ENCODE measurements at places on chromosomes 1 and 21.

DNA sequence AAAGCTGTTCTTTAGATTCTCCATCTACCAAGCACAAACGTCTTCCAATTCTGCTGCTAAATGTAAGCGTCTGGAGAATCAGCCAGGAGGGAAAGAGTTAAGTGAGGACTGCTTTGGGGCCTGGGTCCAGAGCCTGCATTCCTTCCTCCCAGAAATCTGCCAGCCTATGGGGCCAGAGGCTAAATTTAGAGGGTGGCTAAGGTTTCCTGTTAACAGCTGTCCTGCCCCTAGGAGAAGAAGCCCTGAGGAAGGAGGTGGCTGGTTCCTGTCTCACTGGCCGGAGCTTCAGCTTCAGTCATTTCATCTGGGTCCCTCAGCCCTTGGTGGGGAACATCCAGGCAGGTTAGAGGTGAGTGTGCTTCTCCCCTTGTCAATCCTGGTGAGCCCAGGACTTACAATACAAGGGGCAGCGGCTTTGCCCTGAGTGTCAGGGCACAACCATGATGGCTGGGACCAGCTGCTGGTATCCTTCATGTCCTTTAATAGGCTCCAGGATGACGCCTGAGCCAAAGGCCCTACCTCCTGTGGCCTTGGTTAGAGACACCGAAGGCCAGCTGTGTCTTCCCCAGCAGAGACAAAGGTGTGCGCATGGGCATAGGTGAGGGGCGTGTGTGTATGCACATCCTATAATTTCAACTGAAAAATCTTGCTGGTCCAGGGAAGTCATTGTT, at the start of gene STYXL2:
Gene STYXL2, plus strand, starts transcription at position 230 of the 671 bp plus-strand sequence. CDS start 775 bp downstream, outside the sequence.
- DNase-seq, result no peak

DNA sequence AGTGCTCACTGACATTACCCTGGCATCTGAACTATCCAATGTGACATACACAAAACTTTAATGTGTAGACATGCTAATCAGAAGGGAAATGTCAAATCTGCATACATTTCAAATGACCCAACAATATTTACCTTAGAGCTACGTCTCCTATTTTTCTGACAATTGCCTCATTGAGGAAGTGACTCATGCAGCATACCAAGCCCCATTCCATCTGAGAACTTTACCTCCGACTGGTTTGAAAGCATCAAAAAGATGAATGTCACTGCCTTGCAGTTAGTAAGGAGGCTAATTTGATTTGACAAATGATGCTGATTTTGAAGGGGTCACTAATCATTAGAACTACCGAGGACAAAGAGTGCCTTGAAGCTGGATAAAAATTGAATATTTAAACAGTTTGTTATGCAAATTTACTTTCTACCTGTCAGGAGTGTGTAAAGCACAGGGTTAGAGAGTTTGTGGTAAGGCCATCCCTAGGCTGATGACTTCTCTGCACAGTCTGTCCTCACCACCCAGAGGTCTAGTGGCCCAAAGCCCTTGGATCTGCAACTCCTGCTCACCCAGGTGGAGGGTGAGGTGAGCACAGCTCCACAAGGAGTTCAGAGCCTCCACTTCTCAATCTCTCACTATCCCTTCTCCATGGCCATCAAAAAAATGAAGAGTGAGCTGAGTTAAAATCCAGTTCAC, 500.3 kb upstream of the C1orf87 start:
- DNase-seq, result no peak

- DNase-seq, result no peak
Measured at GRCh38 chr1:39720094-39720999, 18.3 kb upstream of the PPIE start.

DNA sequence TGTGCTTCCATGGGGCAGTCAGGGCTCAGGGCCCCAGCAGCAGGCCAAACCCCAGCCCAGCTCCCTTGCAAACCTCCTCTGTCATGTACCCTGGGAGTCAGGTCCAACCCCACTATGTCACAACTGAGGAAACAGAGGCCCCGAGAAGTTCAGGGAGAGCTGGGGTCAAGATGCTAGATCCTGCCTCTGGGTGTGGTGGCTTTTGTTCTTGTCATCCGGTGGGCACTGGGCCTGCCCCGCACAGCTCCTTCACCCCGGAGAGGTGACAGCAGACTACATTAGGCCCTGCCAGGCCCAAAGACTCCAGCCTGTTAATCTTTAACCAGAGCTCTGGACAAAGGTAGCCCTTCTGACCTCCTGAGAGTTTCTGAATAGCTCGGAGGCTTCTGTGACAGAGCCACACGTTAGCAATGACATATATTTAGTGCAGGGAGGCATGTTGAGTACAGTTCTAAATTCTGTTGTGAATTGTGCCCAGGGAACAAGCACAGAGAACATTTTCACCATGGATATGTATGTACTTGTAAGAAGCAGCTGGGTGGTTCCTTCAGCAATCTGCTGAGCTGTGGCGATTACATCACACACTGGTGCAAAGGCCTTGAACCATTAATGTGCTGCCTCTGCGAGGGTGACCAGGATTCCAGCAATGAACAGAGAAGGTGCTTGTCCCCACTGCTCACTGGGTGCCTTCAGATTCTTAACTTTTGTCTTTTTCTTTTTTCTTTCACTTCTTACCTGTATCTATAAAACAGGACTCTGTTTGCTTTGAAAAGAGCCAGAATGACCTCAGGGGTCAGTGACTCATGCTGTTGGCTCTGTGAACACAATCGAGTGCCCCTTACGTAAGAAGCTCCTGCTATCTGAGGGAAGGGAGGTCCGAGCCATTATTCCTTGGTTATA, 102.8 kb downstream of the RHOU start:
- DNase-seq, result no peak

GRCh38 chr21:45530423-45531113, 11.7 kb downstream of the SLC19A1 start:
- DNase-seq, result no peak

- DNase-seq, result no peak
Measured at GRCh38 chr1:207259391-207259790, 62.1 kb upstream of the CD55 start.

GRCh38 chr1:34914958-34915357, 14.5 kb downstream of the DLGAP3 start:
- no peak for DNase-seq

DNA sequence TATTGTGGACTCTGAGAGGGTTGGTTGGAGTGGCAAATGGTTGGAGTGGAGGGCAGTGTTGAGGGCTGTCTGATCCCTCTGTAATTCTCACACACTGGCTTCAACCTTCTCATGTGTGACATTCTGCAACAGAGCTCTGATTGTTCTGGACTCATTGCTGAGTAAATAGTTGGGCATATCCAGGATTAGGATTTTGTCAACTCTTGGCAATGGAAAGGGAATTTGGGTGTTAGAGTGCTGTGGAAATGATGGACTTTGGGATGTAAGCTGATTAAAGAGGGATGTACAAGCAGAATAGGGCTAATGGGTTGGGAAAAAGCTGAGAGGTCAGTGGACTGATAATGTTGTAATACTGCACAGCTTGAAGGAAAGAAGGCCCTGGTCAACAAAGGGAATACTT, 16.5 kb downstream of the TLCD4 start:
- no peak for DNase-seq

GRCh38 chr1:100387209-100387608, 34.9 kb downstream of the CDC14A start:
- no peak for DNase-seq

Data from T-helper 2 cell (primary cell).